Choroid plexus epithelial cell (primary cell): ENCODE measurements at places on chromosomes 1 and 21.
A peak's percentile ranks its signal among the peaks of the same experiment; 100 is the strongest.

DNA sequence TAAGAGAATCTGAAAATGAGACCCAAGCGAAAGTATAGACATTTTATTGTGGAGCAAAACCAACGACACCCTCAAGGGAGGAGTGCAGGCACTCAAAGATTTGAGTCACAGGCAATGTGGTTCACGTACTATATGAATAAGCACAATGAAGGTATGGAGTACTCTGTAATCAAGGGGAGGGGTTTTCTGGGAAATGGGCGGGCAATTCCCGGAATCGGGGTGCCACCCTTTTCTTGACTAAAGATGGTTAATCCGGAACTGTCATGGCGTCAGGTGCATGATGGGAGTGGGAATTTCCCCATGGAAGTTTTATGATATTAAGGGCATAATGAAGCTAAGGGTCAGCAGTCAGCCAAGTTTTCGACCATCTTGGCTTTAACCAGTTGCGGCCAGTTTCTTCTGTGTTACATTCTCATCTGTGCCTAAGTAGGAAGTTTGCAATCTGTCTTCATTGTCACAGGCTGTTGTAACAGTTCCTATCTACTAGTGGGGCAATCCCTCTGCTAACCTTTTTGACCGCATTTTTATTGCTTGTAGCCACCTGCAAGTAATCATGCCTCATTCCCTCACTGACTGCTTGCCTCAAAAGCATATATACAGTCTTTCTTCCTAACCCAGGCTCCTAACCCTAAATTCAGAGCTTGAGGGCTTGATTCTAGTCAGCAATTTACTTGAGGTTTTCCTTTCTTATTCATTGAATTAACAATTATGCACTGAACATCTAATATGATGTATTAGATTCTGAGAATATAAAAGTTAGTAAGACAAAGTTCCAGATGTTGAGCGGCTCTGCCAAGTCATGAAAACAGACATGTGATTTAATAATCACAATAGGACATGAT lies 775 bp upstream of the AIM2 start:
- DNase-seq, result no peak

DNA sequence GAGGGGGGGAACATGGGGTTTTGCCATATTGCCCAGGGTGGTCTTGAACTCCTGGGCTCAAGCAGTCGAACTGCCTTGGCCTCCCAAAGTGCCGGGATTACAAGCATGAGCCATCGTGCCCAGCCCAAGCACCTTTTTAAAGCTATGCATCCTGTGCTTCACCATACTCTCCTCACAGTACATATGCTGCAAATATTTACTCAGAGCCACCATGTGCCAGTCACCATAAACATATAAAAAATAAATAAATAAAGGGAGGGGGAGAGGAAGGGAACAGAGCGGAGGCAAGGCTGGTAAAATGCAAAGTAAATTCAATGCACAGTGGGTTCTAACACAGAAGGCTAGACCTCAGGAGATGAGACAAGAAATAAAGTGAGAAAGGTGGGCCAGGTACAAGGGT lies 64.7 kb downstream of the CAPZB start:
- no peak for DNase-seq

DNA sequence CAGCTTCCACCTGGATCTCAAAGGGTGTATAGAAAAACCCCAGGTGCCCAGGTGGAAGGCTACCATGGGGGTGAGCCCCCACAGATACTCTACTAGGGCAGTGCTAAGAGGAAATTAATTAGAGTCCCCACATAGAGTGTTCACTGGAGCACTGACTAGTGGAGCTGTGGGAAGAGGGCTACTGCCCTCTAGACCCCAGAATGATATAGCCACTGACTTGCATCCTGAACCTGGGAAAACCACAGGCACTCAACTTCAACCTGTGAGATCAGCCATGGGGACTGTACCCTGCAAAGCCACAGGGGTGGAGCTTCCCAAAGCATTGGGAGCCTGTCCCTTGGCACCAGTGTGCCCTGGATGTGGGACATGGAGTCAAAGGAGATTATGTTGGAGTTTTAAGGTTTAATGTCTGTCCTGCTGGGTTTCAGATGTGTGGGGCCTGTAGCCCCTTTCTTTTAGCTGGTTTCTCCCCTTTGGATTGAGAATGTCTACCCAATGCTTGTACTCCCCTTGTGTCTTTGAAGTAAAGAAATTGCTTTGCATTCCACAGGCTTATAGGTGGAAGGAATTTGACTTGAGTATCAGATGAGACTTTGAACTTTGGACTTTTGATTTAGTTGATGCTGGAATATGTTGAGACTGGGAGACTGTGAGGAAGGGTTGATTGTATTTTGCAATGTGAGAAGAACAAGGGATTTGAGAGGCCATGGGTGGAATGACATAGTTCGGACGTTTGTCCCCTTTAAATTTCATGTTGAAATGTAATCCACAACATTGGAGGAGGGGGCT lies 31.8 kb upstream of the CDC14A start:
- DNase-seq, result no peak

DNA sequence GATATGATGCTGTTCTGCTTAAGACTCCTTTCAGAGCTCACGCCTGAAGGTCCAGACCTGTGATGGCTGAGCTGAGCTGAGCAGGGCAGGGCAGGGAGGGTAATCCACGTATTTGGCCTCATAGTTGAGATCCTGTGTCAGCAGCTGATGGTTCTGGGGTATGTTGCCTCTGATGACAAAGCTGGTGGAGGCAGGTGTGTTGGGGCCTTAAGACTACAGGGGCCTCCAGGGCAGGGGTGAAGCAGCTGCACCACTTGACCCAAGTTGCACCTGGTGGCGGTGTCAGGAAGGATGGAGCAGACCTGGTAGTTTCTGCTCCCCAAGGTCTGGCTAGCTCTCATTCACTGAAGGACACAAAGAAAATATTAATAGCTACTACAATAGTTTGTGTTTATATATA lies 57.0 kb downstream of the FCRL5 start:
- no peak for DNase-seq

DNA sequence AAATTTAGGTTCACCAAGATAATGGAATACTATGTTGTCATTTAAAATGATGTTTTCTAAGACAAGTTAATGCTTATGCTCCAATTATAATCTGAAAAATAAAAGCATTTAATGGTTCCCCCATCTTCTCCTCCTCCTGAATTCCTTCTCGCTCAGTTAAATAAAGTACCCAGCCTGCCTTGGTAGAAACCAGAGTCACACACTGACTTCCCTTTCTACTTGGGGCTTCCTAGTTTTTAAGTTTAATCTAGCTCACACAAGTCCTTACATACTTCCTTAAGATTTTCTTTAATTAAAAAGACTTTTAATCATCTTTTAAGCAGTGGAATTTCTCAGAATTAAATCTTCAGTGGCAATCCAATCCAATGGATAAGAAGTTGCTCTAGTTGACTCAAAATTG lies 32.9 kb downstream of the CD58 start:
- DNase-seq, result no peak

DNA sequence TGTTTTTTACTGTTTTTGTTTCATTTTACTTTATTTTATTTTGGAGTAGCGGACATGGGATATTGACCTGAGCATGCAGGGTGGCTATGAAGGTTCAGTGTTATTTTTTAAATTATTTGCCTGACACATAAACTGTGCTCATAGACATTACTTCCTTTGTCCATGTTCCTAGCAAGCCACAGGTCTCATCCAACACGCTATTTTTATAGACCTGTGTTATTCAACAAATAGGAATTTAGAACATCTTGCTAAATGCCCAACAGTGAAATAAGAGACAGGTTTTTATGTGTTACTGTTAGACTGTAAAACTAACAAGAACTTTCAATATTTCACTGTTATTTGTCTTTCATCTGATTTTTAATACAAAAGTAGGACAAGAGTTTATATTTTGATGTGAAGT lies 756.4 kb downstream of the KCNT2 start:
- DNase-seq, result peak; percentile 12

- no peak for DNase-seq
Observed at GRCh38 chr1:161943737-161944136, 79.9 kb downstream of the OLFML2B start.

- no peak for DNase-seq
Observed at GRCh38 chr1:241527146-241527545, 5.0 kb upstream of the KMO start.

- DNase-seq, result peak; percentile 57
Observed at GRCh38 chr1:8706995-8707396, 110.4 kb downstream of the RERE start.

DNA sequence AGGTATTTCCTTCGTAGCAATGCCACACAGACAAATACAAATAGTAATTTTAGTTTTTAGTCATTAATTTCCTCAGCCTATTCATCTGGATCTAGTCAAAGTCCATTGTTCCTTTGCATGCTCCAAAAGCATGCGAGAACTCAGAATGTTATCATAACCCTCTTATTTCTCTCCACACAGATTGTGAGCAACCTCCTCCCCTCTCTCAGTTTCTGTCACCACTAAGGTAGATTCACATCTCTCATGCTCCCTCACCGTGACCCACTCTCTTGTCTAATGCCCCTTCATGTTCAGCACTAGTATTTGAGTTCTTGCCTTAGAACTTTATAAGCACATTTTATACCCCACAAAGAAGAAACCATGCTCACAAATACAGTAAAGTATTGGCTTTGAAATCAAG lies 582.4 kb downstream of the PLA2G4A start:
- no peak for DNase-seq

DNA sequence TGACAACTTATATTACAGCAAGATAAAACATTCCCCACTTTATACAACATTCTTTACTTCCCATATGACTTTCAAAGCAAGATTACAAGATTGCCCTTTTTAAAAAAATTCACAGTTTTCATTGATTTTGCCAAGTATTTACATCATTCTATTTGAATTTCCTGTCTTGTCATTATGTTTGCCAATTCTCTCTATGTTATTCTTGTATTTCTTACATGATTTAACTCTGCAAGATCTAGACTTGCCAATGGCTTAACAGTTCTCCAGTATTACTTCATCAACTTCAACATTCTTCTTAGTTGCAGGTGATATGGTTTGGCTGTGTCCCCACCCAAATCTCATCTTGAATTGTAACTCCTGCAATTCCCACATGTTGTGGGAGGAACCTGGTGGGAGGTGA lies 31.6 kb downstream of the FMO4 start:
- DNase-seq, result peak; percentile 39

GRCh38 chr1:98203466-98203865 lies 282.6 kb upstream of the DPYD start:
- peak; percentile 74 for DNase-seq

GRCh38 chr1:78949227-78949626 lies 57.3 kb downstream of the ADGRL4 start:
- no peak for DNase-seq

GRCh38 chr21:25283720-25284119 lies 323.6 kb downstream of the MRPL39 start:
- DNase-seq, result peak; percentile 77

GRCh38 chr1:72018562-72018961 lies 263.8 kb downstream of the NEGR1 start:
- DNase-seq, result no peak

- DNase-seq, result no peak
Observed at GRCh38 chr21:20646431-20647165, 351.6 kb upstream of the NCAM2 start.

GRCh38 chr21:35451276-35451675 lies 402.2 kb upstream of the RUNX1 start:
- DNase-seq, result no peak

- peak; percentile 75 for DNase-seq
Observed at GRCh38 chr1:15341634-15342407, 67.9 kb upstream of the EFHD2 start.

DNA sequence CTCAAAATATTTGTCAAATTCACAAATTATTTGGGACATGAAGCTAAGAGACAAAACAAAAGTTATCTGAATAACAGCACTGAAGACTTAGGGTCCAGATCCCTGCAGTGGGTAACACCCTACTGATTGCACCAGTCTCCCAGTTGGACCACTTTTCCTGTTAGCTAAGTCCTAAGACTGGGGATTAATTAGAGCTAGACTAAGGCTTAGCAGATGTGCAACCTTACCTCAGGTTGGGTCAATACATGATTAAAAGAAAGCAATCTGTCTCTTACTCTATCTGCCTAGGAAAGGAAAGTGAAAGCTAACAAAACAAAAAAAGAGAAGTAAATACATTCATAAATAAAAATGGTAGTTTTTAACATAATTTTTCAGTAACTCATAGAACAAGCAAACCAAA lies 737.2 kb upstream of the CHRM3 start:
- no peak for DNase-seq

DNA sequence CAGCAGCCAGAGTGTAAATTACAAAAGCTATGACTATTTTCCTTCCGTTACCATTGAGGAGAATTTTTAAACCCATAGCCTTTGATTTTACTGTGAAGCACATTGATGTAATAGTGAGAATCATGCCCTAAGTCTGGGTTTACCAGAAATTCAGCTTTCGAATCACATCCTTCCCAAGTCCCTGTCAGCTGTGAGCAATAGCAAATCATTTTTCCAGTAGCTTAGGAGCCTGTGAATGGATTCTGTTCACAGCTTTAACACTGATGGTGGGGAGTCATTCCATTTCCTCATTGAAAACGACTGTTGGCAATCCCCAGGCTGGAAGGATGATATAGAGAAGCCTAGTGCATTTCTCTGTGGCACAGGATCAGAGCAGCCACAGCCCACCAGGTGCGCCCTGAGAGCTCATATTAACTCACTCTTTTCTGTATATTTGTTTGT lies 82.2 kb upstream of the C1orf105 start:
- no peak for DNase-seq

- DNase-seq, result peak; percentile 53
Observed at GRCh38 chr1:178388418-178389145, 108.2 kb downstream of the CLEC20A start.

DNA sequence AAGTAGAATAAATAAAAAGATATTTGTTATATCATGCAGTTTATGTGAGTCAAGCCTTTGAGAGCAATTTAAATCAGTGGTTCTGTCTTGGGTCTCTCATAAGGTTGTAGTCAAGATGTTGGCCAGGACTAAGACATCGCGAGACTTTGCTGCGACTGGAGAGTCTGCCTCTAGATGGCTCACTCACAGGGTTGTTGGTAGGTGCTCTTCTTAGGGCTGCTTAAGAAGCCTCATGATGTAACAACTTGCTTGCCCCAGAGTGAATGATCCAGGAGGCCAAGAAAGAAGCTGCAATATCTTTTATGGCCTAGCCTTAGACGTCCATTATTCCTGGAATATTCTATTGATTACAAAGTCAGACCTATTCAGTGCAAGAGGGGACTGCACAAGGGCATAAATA lies 73.1 kb upstream of the CACHD1 start:
- DNase-seq, result peak; percentile 17

DNA sequence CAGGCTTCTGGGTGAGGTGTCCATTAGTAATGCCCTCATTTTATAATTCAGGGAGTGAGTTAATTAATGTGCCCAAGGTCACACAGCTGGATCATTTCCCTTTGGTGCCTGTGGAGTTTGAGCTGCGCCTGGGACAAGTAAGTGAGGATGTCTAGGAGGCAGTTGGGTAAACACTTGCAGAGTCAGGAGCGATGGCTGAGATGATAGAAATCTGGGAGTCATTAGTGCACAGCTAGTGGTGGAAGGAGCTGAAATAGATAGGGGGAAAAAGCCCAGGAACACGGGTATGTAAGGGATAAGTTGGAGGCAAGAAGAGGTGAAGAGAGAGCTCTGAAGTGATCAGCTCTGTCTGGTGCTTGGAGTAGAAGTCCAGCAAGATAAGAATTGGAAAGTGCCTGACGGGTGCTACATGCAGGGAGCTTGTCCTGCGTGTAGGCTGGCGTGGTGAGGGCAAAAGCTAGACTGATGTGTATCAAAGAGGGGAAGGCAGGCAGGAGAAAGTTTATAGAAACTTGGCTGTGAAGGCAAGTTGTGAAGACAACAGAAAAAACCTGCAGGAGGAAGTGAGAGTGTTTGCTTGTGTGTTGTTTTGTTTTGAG lies 1.7 kb upstream of the SCAF4 start:
- DNase-seq, result no peak

GRCh38 chr21:15893902-15894301 lies 164.1 kb downstream of the USP25 start:
- DNase-seq, result no peak
